ENCODE measurements at places on chromosomes 4 and X.

DNA sequence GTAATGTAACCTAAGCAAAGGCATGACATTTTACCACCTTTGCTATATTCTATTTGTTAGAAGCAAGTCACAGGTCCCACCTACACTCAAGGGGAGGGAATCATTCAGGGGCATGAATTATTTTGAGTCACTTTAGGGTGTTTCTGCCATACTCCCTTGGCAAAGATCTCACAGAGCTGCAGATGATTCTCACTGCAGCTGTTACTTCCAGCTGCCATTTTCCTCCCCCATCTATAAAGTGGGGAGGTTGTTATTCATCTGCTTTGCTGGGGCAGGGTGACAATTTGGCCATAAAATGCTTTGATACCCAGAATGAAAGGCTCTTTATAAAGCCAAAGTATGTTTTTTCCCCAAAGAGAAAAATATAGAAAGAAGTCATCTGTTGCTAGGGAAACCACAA, 136.5 kb upstream of the SMIM31 start:
- DNase-seq, result no peak

- no peak for DNase-seq
Observed at GRCh38 chrX:6852869-6853268, 294.6 kb upstream of the STS start.

- no peak for DNase-seq
Observed at GRCh38 chrX:148290041-148290440, 210.4 kb upstream of the AFF2 start.

- no peak for DNase-seq
Observed at GRCh38 chr4:118213101-118213500, 139.7 kb downstream of the PRSS12 start.

GRCh38 chr4:168849030-168849675, 160.9 kb downstream of the CBR4 start:
- DNase-seq, result no peak

DNA sequence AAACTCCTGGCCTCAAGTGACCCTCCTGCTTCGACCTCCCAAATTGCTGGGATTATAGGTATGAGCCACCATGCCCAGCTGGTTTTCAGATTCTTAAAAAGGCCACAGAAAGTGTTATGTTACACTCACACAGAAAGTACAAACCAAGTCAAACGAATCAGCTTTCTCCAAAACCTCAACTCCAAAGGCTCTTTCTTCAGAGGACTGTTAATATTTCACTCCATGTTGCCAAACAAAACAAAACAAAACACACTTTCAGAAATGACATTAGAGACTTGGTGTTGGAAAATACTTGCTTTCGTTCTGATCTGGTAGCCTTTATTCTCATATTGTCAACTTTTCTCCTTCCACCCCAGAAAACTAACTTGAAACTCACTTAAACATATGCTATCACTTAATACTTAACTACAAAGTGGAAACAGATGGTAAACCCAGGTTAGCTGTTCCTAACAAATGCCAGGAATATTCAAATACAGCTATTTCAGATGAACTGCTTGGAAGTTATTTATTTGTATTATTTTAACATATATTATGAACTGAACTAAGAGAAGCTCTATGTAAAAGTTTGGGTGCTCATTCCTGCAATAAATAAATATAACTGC, 34.7 kb downstream of the RLIM start:
- no peak for DNase-seq

- no peak for DNase-seq
Observed at GRCh38 chr4:48227662-48228061, 42.0 kb downstream of the TEC start.

DNA sequence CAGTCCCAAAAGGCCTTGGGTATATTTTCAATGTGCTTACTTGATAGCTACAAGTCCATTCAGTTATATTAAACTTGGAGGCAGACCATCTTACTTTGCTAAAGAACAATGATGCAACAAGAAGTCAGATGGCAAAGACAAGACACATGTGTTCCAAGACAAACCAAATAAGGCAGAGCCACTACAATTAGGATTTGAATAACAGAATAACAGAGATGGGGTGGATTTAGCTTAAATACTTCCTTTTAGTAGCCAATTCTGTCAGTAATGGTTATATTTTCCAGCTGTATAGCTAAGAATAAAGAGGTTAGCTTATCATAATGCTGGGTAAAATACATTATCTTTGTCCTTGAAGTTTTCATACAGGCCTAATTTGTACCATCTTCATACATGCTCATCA, 37.7 kb upstream of the FRAS1 start:
- DNase-seq, result no peak

DNA sequence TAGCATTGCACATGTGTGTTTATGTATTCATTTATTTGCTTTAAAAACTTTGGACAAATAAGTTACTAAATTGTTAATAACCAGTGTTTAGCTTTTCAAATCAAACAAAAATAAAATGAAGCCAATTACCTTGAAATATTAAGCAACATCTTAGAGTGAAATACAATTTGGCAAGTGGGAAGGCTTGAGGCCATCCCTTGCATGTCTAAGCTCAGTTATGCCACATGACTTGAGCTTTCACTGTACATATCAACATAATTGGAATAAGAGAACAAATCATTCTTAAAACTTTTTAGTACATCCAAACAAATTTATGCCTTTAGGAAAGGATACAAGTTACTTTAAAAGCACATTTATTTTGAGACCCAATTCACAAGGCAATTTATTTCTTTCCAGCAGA, 640.6 kb downstream of the SPRY1 start:
- DNase-seq, result no peak

- DNase-seq, result no peak
Observed at GRCh38 chrX:29488919-29489318, 726.4 kb upstream of the MAGEB2 start.

DNA sequence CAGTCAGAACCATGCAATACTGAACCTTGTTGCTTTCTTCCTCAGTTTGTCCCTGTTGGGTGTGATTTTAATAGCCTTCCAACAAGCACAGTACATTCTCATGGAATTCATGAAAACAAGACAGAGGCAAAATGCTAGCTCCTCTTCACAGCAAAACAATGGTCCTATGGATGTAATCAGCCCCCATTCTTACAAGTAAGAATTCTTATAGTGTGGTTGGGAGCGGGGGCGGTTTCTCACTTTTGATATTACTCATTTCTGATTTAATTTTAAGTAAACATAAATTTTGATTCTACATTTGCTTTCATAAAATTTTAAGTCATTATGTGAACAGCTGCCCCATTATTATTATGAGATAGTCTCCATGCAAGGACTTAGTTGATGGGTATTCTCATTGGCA, 80.8 kb upstream of the TLR2 start:
- no peak for DNase-seq

- no peak for DNase-seq
Observed at GRCh38 chrX:57070185-57070984, 51.0 kb downstream of the SPIN2B start.

DNA sequence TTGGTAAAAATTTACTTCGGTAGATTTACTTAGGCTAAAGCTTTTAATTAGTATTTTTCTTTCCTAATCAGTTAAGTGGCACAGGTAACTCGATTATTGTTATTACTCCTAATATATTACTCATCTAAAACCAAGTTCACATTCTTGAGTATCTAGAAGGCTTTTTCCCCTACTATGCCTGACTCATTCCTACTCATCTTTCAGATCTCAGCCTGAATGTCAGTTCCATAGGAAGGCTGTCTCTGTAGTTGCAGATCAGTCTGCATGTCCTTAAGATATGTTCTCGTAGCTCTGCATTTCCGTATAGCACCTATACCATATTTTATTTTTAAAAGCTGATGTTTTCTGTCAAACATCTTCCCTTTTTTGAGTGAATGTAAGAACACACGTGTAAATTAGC, 5.9 kb upstream of the FAM184B start:
- DNase-seq, result no peak

DNA sequence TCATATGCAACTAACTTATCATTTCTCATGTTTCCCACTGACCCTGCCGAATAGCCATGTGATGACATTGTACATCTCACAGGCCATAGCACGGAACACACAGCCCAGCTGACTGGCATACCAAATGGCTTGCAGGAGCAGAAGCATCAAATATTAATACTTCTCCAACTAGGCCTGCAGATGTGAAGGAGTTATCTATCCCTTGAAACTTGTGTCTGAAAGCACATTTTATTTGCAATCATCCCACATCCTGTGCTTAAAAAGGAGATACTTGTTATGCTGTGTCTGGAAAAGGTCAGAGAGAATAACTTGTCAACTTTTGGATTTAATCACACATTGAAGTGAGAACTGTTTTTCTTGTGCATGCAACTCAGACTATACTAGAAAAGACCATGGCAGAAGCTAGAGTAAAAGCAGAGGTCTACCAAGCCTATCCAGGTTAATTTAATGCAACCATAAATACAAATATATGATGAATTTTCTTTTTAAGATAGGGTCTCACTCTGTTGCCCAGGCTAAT, 100.4 kb downstream of the IRF2 start:
- DNase-seq, result no peak

GRCh38 chr4:78691971-78692821, 84.0 kb upstream of the BMP2K start:
- no peak for DNase-seq

GRCh38 chr4:76485450-76485849, 50.4 kb downstream of the SHROOM3 start:
- DNase-seq, result no peak

DNA sequence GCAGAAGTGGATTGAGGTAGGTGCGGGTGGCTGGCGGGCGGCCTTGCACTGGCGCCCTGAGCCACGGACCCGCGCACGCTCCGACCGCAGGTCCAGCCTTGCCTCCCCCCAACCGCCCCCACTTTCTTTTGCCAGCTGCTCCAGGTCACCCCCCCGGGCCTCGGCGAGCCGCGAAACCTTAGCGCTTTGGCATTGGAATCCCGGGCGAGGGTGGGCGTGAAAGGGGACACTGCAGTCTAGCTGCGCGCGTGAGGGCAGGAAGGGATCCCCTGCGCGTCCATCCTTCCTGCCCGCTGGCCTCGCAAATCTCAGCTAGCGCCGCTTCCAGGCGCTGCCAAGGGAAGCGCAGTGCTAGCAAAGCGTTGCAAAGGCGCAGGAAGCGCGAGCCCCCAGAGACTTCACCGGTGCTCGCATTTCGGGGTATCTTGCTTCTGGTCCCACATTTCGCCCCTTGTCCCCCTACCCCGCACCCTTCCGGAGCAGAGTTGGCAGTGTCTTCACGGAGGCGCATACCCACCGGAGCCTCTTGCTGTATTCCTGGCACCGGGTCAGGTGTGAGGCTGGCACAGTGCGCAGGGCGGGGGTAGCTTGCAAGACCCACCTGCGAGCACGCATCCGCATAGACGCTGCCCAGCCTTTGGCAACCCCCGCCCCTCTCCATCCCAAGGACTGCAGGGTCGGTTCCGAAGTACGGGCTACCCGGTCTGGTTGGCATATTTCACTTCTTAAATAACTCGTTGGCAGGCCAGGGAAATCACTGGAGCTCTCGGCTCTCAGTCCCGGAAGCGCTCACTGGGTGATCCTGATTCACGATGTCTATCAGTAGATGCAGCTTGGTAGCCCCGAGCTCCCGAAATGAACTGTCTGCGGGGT, 104.4 kb downstream of the UCHL1 start:
- no peak for DNase-seq

- DNase-seq, result peak; percentile 56
Observed at GRCh38 chr4:145843148-145843547, 95.5 kb downstream of the ZNF827 start.

- no peak for DNase-seq
Observed at GRCh38 chr4:98399915-98400314, 138.7 kb downstream of the RAP1GDS1 start.

GRCh38 chr4:84738622-84739021, 155.7 kb downstream of the CDS1 start:
- no peak for DNase-seq

- DNase-seq, result no peak
Observed at GRCh38 chrX:40267334-40268187, 169.8 kb upstream of the BCOR start.

DNA sequence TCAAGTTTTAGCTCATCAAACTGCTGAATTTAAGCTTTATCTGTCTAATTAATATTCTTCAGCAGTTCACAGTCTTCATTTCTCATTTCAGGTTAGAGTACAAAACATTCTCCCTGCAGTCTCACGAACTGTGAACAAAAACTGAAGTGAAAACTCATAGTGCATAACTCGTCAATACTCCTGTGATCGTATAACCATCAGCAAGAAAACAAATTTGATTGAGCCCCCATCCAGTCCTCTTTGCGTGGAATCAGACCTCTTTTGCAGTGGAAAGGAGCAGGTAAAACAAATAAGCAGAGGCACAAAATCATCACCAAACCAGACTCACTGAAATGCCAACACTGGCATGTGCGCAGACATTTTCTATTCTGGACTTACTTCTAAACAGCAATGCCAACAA, 12.7 kb downstream of the ADAM29 start:
- DNase-seq, result no peak

DNA sequence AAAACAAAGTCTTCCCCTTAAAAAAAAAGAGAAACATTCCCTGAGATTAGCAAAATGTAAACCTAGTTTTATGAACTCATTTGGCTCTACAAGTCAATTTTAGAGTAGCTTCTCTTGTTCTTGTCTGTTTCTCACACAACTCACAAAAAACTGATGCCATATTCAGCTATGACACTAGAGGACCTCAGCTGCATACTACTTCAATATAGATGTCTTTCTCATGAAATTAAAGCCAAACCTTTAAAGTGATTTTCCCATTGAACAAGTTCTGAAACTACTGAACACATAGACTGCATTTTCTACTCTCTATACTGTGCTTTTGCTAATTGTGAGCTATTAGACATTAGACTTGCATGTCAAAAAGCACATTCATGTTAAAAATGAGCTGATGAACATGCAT, 49.8 kb downstream of the TBCK start:
- DNase-seq, result no peak

GRCh38 chr4:118941799-118942198, 53.1 kb downstream of the SYNPO2 start:
- no peak for DNase-seq
